Right lung (tissue), 10 donors: ENCODE measurements at places on chromosomes 4 and X.

GRCh38 chr4:38101563-38101962 lies 141.4 kb downstream of the PTTG2 start:
- DNase-seq = no peak

- no peak for DNase-seq
Measured at GRCh38 chr4:5204781-5205180, 153.5 kb downstream of the STK32B start.

DNA sequence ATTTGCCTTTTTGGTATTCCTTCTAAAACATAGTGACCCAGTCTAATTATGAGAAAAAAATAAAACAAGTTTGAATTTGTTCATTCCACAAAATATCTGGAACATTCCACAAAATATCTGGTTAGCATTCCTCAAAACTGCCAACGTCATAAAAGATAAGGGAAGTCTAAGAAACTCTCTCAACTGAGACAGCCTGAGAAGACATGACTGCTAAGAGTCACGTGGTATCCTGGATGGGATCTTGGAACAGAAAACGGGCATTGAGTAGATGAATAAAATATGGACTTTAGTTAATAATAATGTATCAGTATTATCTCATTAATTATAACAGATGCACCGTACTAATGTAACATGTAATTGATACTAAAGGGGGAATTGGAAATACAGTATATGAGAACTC lies 280.9 kb downstream of the ARAP2 start:
- no peak for DNase-seq

DNA sequence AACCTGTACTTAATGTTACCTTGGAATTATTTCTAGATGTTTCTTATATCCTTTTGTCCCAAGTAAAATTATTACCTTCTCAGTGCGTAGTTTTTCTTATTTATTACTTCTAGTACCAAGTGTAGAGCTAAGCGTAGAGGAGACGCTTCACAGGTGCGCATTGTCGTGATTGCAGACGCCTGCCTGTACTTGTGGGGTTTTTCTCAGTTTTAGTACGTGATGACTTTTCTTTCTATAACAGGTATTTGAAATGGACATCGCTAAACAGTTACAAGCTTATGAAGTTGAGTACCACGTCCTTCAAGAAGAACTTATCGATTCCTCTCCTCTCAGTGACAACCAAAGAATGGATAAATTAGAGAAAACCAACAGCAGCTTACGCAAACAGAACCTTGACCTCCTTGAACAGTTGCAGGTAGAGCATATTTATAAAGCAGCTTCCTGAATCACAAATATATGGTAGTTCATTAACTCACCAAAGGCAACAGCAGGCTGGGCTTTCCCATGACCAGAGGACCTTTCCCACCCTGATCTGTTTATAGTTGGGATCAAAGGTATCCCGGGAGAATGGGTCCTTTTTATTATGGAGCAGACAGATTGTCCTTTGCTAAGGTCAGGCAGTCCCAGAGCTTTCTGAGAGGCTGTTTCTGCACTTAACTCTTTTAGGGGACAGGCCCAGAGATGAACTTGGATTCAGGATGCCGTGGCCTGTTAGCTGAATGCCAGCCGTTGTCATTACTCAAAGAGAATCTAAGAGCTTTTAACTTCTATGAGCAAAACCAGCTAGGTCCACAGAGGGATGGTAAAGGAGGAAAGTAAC lies 172.9 kb downstream of the PTTG2 start:
- DNase-seq = no peak

GRCh38 chr4:153834901-153835300 lies 46.0 kb upstream of the SFRP2 start:
- no peak for DNase-seq

- DNase-seq = no peak
Measured at GRCh38 chr4:92172203-92172602, 131.6 kb upstream of the GRID2 start.

GRCh38 chr4:183455431-183456195 lies 11.2 kb downstream of the CDKN2AIP start:
- no peak for DNase-seq

- DNase-seq = no peak
Measured at GRCh38 chrX:79557212-79557611, 190.1 kb upstream of the ITM2A start.

DNA sequence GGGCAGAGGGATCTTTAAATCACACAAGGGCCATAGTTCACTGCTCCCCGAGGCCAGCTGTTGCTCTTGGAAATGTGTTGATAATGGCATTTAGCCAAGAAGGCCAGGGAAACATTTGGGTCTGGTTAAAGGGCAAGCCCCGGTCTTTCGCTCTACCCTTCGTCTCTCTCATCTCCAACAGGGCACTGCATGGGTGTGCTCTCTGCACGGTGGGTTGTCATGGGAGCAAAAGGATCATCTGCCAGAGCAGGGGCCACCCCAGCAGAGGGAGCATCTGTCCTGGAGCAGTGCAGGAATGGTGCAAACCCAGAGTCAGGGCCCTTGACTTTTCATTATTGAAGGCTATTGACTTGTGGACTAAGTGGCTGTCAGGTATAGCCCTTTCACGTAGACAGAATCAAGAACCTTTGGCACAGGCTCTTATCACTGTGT lies 22.7 kb upstream of the PGRMC2 start:
- DNase-seq = no peak

DNA sequence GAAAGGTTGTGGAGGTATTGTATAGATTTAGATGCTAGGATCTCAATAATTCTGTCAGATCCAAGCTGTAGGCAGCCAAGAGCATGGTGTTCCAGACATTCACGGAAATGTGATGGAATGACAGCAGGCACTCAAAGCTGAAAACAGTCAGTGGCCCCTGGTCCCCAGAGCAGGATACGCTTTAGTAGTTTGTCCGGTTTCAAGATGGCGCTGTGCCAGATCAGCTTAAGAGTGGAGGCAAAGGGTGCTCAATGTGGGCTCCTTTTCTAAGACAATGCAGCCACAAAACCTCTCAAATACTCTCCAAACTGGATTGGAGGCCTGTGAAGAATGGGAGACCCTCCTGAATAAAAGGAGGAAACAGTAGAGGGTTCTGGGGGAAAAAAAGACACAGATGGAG lies 291.2 kb upstream of the HS3ST1 start:
- no peak for DNase-seq

- no peak for DNase-seq
Measured at GRCh38 chr4:47471591-47471990, 8.1 kb upstream of the COMMD8 start.

GRCh38 chr4:78720994-78721677 lies 55.0 kb upstream of the BMP2K start:
- DNase-seq = peak; percentile 14

DNA sequence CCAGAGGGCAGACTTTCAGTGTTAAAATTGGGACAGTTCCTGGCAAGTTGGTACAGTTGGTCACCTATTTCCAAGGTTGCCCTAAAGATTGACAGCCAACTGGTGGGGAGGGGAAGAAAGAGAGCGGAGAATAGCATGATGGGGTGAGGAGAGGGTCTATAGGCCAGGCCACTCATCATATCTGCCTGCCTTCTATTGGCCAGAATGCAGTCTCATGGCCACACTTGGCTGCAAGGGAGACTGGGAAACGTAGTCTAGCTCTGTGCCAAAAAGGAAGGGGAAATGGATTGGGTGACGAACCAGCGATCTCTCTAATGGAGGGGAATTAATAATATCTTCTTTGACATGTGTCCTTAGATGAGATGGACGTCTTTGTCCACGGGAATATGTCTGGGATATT lies 197.4 kb upstream of the ATP6AP2 start:
- DNase-seq = no peak

DNA sequence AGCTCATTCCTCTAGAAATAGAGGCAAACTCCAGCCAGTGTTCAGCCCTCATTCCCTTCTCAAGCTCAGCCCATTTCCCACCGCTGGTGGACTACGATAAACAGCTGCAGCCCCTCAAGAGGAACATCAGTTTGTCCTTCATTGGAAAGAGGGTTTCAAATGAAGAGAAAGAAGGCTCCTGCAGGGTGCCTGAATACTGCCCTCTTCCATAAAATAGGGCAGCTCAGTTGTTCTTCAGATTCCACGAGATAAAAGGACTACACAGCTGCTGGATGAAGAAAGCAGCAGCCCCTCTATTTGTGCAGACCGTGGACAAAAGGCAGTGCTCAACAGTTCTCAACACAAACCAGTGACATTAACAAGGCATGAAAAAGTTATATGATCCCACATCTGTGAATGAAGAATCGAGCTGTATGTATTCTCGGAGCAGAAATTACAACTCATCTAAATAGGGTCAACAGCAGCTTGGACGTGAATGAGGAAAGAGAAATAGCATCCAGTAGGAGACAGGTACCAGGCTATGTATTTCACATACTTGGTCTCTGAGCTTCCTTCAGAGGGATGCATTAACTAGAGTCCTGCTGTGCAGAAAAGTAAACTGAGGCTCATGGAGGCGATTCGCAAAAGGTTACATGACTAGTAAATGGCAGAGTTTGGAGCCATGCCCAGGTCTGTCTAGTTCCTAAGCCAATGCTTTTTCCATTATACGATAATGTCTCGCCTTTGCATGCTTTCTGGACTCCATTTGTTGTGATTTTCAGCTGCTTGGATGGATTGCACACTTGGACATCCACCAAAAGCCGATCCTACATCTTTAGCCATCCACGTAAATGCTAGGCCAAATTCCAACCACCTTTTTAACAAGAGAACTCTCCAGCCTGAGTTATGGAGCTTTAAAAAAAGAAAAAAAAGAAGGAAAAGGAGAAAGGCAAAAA lies 301.2 kb upstream of the PPARGC1A start:
- peak; percentile 9 for DNase-seq

DNA sequence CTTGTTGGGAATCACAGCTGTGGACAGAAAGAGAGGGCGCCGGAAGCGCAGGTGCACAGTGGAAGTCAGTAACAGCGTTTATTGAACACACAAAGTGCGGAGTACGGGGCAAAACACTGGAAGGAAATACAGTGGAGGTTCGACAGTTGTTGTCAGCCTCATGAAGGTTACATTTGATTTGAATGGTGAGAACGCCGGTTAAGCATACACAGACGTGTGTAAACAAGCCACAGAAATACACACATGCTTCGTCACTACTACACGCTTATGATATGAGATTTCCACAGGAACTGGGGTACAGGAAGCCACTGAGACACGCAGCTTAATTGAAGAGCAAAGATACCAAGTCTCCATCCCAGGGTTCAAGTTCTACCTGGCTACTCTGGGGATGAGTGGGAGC lies 12.0 kb downstream of the CCKAR start:
- no peak for DNase-seq

GRCh38 chrX:66039944-66040343 lies at the start of gene VSIG4:
Gene VSIG4, minus strand, starts transcription at chrX:66040080. Its CDS starts 82 bp downstream, at chrX:66039998.
- DNase-seq = no peak

GRCh38 chrX:15988661-15989603 lies 134.3 kb upstream of the AP1S2 start:
- DNase-seq = no peak

GRCh38 chr4:136392576-136392975 lies 1139.7 kb downstream of the PCDH18 start:
- DNase-seq = no peak

DNA sequence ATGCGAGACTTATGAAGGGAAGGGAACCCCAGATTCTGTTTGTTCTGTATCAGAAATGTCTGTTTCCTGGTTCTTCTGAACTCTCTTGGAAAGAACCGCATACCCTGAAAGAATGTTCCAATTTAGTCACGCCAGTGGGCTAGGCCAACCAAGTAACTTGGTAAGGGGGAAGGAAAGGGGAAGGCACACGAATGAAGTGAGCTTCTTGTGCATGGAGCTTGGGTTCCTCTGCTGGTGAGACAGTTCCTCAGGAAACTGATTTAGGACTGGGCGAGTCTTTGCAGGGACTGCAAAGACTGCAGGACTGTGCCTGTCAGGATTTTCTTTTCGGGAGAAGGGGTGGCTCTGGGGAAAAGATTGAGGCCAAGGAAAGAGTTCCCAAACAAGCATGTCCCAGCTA lies 35.6 kb downstream of the FRMPD3 start:
- no peak for DNase-seq

DNA sequence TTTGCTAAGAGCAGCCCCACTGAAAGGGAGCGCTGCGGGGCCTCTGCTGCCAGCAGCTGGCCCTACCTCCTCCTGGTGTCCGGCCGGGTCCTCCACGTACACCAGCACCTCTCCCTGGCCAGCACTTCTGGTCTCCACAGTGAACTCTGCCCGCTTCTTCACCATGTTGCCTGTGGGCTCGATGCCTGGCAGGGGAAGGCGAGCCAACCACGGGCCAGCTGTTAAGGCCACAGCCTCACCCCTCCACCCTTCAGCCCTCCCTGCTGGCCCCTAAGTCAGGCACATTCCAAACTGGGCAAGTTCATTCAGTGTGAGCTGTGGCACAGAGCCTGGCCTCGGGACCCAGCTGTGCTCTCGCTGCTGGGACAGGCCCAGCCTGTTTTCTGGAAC lies 7.8 kb downstream of the FLNA start:
- DNase-seq = no peak

DNA sequence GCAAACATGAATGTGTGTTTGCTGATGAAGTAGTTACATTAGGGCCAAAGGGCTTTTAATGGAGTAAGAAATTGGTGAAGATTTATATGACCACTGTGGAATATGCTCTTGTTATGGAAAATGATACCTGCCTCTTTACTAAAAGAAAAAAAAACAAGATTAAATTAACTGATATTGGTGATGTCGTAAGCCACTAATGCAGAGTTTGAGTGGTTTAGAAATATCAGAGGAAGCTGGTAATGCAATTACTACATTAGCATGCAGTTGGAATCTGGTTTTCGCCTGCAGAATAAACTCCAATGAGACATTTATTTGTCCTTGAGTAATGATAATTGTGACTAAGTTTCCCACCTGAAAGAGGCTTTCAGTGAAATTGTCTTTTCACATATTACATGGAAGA lies 597.9 kb downstream of the GALNTL6 start:
- DNase-seq = no peak

DNA sequence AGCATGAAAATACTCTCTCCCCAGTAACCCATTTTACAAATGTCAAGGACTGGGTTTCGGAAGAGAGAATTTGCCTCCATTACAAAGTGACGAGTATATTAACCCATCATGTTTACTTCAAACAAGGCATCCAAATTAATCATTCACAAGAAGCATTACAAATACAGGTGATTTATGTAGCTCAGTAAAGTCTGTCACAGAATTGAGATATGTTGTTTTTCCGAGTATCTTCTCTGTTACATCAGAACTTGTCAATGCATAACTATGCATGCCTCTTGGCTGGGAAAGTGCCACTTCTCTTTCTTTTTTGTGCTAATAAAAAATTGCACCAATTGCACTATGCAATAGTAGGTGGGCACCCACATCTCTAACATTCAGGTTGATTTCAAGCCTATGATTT lies 158.2 kb downstream of the AREG start:
- no peak for DNase-seq

DNA sequence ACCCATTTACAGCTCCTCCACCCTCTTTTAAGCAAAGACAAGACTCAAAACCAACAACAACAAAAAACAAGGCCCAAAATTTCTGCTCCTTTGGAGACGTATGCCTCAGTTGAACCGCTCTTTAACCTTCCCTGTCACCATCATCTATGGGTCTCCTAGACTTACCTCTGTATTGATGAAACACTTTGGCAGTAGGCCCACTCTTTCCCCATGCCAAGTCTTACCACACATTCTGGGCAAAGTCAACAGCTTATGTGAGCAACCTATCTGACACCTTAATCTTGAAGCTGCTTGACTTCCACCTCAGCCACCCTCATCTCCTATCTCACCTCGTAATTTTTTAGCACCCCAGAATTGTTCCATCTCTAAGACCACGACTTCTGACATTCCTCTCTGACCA lies 99.7 kb upstream of the CXorf66 start:
- DNase-seq = no peak

- DNase-seq = no peak
Measured at GRCh38 chrX:46737041-46737440, 21.9 kb downstream of the SLC9A7 start.
